ENCODE measurements at places on chromosomes 16 and 17.

GRCh38 chr17:45123930-45124796 lies 8.2 kb downstream of the PLCD3 start:
- no peaks in the 10 kb centered on the region for H3K4me1 ChIP-seq
- H3K36me3 ChIP-seq, result no peaks in the 10 kb centered on the region
- DNase-seq, result peak; percentile 58
- H3K27me3 ChIP-seq, result peaks cover 4% of the 10 kb centered on the region
- no peak overlapping the region for H3K4me3 ChIP-seq

DNA sequence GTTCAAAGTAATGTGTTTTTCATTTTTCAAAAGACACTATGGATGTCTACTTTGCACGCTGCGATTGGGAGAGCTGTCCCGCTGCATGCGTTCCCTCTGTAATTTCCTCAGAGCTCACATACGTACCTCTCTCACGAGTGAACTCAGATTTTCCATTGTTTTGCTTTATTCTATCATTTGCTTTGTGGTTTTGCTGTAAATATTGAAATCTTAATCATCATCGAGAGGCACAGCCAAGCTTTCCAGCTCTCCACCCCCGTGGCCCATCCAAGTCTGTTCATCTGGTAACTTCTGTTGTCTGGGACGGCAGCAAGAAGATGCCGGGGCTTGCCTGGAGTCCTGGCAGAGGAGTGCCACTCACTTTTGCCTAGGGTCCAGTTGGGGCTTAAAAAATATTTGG lies 21.1 kb downstream of the TMC6 start:
- peak; percentile 28 for DNase-seq
- H3K27me3 ChIP-seq, result no peaks in the 10 kb centered on the region
- H3K4me1 ChIP-seq, result peaks cover 20% of the 10 kb centered on the region
- no peak overlapping the region for H3K4me3 ChIP-seq

GRCh38 chr17:2083613-2084035 lies 28.7 kb downstream of the HIC1 start:
- H3K4me1 ChIP-seq, result peaks cover 53% of the 10 kb centered on the region
- H3K4me3 ChIP-seq, result no peak overlapping the region
- H3K36me3 ChIP-seq, result peaks cover 68% of the 10 kb centered on the region

GRCh38 chr17:71145486-71145885 lies 975.3 kb upstream of the SOX9 start:
- no peak for DNase-seq
- no peaks in the 10 kb centered on the region for H3K36me3 ChIP-seq
- no peaks in the 10 kb centered on the region for H3K4me1 ChIP-seq
- no peaks in the 10 kb centered on the region for H3K27me3 ChIP-seq

Measured in activated CD8-positive, alpha-beta T cell treated with anti-CD3 and anti-CD28 coated beads for 36 hours (primary cell).